Activated CD8-positive, alpha-beta memory T cell treated with anti-CD3 and anti-CD28 coated beads for 36 hours (primary cell): ENCODE measurements at places on chromosomes 11 and 22. TPM values are rescaled to one million over a fixed set of nuclear protein-coding genes. Genes with fewer than 3 reads are reported as not detected.

TEX54 gene
- total RNA-seq = not detected

CSNK1E gene
- total RNA-seq = 124 TPM

P4HA3 gene
- not detected for total RNA-seq

CD3E gene
- total RNA-seq = 491 TPM

OR52H1 gene
- not detected for total RNA-seq

MMP10 gene
- not detected for total RNA-seq

PRR5L gene
- total RNA-seq = 15.5 TPM

FIBIN gene
- not detected for total RNA-seq

IFITM1 gene
- 97.5 TPM for total RNA-seq

ARVCF gene
- total RNA-seq = 0.70 TPM

CSF2RB gene
- 0.04 TPM for total RNA-seq
